ENCODE measurements at places on chromosomes 11 and 22.

DNA sequence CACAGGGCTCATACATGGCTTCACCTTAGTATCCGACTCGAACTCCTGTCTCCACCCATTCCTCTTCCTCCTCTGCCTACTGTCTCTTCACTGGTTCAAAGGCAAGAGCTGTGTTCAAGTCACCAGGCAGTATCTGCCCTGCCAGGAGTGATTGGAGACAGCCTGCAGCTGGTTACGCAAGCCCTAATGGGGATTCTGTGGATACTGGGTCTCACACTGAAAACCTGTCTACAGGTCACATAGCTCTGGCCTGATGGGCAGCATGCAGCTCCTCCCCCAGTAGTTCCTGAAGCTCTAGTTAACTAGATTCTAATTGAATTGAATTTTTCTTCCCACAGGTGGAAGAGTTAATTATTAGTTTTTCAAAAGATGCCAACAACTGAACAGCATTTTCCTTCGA is 332.2 kb downstream of the TMEM135 start:
- no peak for DNase-seq

DNA sequence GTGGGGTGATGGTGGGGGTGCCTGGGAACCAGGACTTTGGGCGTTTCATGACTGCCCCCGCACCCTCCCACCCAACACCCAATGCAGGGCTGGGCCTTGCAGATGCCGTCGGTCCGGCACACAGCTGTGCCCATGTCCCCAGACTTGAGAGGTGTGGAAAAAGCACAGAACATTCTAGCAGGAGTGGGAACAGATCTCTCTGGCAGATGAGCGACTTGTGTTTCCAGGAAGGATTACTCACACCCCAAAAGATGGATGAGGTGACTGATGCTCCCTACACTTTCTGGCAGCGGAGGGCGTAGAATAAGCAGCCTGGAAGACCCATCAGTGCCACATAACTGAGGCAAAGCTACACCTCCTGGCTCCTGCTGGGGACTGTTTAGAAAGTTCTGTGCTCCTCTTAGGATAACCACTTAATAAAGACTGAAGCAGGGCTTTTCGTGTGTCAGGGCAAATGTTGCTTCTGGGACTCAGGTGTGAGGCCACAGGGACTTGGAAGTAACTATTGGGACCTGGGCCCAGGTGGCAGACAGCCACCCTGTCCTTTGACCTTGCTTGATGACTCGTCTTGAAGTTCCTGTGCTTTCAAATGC is 24.2 kb downstream of the FBLN1 start:
- peak; percentile 73 for DNase-seq

DNA sequence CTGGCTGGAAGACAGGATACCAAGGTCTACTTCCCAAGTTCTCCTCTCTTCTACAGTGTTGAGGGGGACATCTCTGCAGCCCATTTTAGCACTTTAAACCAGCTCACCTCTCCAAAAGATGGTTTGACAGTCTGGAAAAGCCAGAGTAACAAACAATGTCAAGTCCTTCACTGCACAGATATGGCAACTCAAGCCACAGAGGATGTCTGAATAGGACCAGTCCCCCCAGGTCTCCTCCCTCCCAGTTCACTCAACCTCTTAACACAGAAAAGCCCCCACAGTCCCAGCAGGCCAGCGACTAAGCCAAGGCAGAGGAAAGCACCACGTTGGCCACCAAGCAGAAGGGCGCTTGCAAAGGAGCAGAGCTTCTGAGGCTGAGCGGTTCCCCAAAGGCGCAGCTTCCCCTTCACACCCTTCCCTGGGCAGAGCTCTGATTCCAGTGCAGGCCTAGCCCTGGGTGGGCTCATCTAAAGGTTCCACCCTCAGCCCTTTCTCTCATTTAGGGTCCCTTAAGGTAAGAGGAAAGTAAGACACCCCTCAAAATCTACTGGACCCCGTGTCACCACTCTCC is 62.7 kb downstream of the PAK1 start:
- DNase-seq: peak; percentile 53

- DNase-seq: no peak
Observed at GRCh38 chr22:18058371-18059093, 19.3 kb upstream of the PEX26 start.

DNA sequence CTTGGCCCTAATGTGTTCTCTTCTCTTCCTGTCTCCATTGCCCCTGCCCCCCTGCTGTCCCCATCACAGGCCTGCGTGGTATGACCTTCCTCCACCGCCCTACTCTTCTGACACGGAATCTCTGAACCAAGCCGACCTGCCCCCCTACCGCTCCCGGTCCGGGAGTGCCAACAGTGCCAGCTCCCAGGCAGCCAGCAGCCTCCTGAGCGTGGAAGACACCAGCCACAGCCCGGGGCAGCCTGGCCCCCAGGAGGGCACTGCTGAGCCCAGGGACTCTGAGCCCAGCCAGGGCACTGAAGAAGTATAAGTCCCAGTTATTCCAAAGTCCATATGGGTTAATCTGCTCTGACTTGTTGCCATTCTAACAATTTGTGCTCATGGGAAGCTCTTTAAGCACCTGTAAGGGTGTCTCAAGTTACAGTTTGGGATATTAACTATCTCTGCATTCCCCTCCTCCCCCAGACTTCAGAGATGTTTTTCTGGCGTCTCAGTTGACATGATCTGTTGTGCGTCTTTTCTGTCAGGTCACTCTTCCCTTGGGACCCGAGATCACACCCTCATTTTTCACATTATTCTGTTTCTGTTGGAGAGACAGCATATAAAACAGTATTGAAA is 60.0 kb downstream of the COMMD9 start:
- DNase-seq: no peak

- peak; percentile 52 for DNase-seq
Observed at GRCh38 chr22:32836280-32837123, 35.0 kb downstream of the TIMP3 start.

GRCh38 chr11:130762638-130763037 is 153.6 kb downstream of the SNX19 start:
- DNase-seq: no peak

DNA sequence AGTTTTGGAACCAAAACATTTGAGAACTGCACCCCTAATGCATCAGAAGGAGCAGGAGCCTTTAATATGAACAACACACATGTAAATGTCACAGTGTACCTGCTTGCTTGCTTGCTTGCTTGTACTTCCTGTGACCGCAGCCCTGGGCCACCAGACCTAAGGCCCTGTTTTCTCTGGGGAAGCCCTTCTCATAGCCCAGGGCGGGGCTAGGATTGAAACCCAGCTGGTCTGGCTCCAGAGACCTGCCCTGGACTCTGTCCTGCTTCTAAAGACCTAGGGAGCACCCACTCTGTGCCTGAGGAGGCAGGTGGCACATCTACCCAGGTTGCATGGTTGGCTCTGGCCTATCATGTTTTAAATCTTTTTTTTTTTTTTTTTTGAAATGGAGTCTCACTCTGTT is 7.6 kb upstream of the MCM5 start:
- DNase-seq: no peak

GRCh38 chr11:60905551-60906113 is 753 bp downstream of the PRPF19 start:
- no peak for DNase-seq

DNA sequence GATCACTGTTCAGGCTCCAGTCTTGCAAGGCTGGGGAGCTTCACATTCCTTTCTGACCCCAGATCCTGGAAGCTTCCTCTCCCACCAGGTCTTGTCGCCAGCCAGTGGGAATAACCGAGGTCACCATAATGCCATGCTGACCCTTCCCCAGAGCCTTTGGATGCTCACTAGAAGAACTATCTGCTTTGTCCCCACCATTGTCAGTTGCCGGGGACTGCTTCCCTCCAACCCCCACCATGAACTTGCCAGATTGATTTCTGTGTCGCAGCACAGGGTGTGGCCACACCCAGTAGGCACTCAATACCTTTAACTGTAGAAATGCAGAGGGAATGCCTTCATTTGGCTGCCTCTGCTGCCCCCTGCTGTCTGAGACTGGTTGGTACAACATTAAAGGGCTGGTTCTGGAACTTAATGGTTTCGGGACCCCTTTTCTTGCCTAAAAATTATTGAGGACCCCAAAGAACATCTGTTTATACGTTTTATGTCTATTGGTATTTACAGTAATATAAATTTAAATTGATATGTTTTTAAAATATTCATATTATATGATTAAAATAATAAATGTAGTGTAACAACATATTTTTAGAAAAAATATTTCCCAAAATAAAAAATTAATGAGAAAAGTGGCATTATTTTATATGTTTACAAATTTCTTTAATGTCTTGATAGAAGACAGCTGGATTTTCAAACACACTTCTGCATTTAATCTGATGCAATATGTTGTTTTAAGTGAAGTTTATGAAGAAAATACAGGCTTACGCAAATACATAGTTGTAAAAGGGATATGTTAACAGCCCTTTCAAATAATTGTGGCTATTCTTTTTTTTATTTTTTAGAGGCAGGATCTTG is 6.7 kb upstream of the GDPD5 start:
- DNase-seq: peak; percentile 79

- DNase-seq: no peak
Observed at GRCh38 chr22:21450320-21450831, 16.8 kb upstream of the TMEM191C start.

GRCh38 chr11:16945671-16946469 is 68.3 kb downstream of the PLEKHA7 start:
- peak; percentile 78 for DNase-seq

- peak; percentile 52 for DNase-seq
Observed at GRCh38 chr11:28757725-28758515, 649.7 kb downstream of the METTL15 start.
